ENCODE measurements at places on chromosomes 6 and 20.

DNA sequence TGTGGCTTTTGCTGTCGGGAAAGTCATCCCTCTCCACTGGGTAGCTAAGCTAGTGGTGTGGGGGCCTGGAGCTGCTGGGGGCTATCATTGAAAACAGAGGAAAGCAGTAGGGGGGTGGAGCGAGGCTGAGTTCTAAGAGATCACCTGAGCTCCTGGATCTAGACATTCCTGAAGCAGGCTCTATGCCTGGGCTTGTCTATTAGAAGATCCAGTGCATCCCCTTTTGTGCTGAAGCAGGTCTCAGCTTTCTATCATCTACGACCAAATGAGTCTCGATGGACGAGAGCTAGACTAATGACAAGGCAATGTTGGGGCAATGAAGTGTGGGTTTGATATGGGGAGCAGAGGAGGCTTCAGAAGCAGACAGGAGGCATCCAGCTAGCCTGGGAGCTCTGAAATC lies 18.5 kb downstream of the ZBP1 start:
- no peak for DNase-seq

DNA sequence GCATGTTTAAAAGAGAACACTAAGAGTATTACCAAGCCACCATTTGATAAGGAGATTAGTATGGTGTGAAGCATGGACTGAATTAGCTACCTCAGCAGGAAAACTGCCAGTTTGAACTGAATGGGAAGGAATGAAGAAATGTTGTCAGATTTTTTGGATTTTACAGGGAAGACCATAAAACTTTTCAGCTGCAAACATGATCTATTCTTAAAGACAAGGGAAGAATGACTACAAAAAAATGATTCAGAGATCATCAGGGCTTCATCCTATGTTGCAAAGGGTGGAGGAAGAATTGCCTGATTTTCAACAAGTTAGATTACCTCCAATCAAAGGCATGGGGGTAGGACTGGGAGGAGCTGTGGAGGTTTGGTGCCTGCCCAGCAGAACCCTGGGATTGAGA lies 49.3 kb upstream of the MTRF1L start:
- DNase-seq = peak; percentile 16

GRCh38 chr6:167044696-167045095 lies 45.5 kb downstream of the CEP43 start:
- DNase-seq = peak; percentile 5

- DNase-seq = no peak
These were observed 17.1 kb downstream of the ROMO1 start for GRCh38 chr20:35716330-35716729.

- no peak for DNase-seq
These were observed 52.5 kb downstream of the BCAS1 start for GRCh38 chr20:54017846-54018245.

DNA sequence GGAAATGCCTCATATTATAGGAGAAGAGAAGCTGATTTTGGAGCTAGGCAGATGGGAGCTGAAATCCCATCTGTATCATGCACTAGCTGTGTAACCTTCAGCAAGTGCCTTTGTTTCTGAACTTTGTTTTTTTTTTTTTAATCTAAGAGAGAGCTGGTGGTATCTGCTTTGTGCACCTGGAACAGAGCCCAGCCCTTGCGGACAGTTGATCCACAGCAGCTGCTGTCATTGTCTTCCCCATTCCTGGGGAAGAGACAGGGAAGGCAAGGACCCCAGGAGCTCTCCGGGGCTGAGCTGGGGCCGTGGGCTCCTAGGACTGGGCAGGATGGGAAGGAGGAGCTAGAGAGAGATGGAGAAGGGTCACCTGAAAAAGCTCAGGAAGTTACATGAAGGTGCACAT lies 92.1 kb downstream of the SYNJ2 start:
- DNase-seq = no peak
